ENCODE measurements at places on chromosomes 1 and 21.

DNA sequence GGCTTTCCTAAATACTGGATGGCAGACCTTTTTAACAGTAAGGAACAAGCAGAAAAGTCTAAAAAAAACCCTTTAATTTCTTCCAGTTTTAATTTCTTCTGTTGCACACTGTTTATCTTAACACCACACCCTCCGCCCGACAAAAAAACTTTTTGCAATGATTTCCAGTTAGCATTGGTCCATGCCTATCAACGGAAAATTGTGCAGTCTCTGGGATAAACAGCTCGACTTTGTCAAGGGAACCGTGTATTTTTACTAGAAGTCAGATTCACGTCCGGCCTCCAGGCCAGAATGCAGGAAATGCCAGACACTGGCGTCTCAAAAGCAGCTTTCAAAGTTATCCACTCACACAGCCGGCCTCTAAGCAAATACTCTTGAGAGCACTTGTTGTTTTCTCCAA lies 378 bp upstream of the NUP210L start:
- no peak for DNase-seq

DNA sequence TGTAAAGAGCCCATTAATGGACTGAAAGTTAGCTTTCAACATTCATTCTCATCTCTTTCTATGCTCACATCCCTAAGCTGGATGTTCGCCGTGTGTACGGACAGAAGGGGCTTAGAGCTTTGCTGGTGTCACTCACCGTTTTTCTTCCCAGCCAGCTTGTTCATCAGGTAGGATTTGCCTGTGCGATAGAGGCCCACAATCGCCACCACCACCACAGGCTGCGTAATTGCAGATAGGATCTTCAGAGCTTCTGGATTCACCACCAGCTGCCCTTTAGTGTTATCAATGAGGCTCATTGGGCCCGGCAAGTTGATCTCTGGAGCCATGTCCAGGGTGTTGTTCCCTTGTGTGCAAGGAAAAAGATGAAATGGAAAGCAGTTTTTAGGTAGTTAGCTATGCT lies 4.3 kb downstream of the GBP2 start:
- no peak for DNase-seq

DNA sequence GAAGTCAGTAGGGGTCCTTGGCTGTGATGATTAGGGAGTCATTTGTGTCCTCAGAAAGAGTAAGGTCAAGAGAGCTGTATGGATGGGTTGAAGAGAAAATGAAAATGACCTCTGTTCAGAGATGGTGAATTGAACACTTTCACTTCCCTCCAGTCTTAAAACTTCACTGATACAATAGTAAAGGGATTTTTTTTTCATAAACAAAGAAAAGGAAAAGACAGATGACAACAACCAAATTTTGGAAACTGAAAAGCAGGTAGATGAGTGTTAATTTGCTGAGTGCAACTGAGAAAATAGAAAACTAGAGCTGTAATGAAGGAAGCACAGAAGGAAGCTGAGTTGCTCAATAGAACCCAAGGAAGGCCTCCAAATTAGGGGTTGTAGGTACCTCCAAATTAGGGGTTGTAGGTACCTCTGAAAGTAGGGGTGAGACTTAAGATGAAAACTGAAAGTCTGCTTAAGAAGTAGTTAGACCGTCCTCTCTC lies 14.8 kb upstream of the S1PR1 start:
- DNase-seq: no peak

GRCh38 chr1:165473081-165473480 lies 28.2 kb upstream of the RXRG start:
- DNase-seq: no peak

DNA sequence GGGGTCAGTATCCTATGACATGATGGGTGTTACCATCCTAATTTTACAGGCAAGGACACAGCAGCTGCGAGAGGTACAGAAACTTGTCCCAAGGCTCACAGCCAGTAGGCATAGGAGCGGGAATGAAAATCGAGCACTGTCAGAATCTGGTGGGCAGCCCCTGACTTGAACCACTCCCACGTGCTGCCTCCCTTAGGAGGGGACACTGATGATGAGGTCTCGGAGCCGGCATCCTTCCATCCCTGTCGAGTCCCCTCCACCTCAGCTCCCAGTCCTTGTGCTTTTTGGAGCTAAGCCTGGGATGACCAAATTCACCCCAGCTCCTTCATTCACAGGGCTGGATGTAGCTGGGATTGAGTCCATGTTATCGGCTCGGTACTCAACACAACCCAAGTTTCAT lies 49.0 kb downstream of the B3GALT5 start:
- DNase-seq: no peak

GRCh38 chr21:45059121-45059520 lies 15.3 kb upstream of the ADARB1 start:
- DNase-seq: no peak

DNA sequence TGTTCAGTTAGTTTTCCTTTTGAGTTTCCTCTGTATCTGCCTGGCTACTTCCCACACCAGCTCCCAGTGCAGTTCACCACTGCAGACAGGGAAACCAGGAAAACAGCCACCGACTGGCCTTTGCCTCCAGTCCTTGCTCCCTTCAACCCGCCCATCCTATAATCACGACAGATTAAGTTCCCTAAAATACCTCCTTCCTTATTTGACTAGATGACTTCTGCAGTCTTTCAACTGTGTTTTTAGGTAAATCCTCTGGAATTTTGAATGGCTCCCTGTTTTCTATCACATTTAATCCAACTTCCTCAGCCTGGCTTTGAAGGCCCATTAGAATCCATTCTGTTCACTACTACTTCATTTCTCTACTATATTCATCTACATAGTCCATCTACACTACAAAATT lies 37.6 kb downstream of the BEND5 start:
- DNase-seq: no peak

DNA sequence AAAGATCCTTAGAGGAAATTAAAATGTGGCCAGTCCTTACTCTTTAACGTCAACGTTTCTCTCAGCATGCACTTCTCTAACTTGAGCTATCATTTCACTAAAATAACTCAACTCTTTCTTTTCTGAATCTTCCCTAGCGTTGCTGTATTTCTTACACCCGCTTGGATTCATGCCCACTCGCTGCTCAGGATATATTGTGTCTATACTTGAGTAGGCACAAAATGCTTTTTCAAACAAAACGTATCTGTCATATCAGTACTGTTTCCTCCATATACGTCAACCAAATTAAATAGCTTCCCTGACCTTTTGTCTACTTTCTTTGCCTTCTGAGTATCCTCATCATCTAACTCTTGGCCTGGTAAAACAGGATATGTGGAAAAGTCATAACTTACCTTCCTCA lies 549.7 kb downstream of the SMYD3 start:
- DNase-seq: no peak

- DNase-seq: no peak
These were observed 9.1 kb upstream of the GPR61 start for GRCh38 chr1:109530457-109531087.

DNA sequence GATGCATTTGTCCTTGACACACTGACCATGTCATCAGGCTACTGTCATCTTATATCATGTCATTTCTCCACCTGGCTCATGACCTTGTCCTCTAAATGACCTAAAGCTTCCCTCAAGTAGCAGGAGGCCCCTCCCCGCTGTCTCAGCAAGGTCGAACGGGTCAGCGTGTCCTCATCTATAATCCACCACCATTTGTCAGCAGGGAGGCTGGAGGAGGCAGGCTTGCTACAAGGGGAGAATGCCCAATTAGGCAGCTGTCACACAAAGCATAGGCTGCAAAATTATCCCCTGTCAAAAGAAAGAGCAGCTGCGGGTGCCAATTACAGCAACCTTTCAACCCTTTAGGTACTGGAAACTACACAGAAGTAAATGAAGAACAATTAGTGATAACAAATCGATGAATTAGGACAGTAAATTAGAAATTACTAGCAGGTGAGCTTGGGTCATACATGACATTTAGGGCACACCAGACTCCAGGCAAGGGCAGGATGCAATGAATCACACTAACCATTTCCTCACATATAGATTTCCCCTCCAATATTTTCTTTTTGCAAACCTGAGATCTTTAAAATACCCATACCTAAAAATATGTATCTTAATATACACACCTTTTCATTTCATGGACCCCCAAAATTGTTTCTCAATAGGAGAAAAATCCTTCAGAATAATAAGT lies 61.2 kb downstream of the NRIP1 start:
- no peak for DNase-seq

DNA sequence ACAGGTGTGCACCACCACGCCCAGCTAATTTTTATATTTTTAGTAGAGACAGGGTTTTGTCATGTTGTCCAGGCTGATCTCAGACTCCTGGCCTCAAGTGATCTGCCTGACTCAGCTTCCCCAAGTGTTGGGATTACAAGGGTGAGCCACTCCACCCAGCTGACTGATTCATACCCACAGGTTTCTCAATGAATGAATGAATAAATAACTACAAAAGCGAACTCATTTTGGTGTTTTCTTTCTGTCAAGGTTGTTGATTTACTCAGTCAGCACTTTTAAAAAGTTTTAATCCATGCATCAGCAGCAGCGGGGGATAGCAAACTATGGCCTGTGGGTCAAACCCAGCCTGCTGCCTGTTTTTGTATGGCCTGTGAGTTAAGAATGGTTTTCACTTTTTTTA lies 217.5 kb downstream of the FAF1 start:
- no peak for DNase-seq

DNA sequence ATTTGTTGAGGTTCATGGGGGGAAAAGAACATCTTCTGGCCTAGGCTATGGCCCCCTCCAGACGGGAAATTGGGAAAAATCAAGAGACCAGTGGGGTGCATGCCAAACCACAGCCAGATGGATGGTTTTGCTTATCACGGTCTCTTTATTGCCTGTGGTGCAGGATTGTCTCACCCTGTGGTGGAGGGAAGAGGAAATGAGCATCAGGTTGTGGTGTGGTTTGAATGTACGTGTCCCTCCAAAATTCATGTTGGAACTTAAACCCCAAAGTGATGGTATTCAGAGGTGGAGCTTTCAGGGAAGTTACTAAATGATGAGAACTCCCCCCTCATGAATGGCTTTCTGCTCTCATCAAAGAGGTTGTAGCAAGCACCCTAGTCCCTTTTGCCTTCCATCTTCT lies 525.7 kb downstream of the NPHP4 start:
- no peak for DNase-seq

DNA sequence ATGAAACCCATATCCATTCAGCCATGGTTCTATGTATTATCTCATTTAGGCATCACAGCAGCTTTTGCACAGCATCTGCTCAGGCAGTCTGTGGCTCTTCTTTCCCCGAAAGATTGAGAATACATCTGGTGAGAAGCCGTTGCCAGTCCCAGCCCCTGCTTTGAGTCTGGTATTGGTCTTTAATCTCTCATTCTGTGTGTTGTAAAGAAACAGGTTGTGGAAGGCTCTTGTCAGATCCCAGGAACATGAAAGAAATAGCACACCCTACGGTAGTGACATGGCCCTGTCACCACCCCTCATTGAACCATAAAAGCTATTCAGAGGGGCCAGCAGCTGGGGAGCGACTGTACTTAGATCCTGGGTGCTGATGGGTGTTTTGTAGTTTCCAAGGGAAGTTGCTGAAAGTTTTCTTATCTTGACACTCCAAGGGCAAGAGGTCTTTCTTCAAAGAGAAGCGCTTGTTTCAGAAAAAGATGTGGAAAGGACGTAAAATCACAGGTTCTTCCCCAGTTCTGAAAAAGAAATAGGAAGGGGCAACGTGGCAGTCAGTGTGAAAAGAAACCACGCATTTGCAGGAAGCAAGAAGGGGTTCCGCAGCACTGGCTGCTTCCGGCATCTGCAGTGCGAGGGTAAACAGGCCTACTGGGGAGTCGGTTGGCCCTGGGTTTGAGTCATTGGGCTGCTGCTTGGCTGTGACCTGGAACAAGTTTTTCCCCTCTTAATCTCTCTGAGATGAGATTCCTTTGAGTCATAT lies 145.0 kb downstream of the DHRS3 start:
- DNase-seq: no peak

DNA sequence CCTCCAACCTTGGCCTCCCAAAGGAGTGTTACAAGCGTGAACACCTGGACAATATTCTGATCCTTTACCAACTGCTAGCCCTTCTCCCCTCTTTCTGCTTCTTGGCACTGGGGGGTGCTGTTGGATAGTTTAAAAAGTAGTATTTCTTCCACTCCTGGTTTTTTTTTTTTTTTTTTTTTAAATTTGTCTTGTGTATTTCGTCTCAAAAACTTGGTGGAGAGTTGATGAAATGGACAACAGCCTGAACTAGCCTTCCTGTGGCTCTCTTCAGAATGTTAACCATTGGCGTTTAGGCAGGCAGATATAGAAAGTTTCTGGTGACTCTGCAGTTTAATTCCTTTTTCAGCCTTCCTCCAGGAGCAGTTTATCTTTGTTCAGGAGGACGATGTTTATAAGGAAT lies 69.7 kb upstream of the USP24 start:
- DNase-seq: no peak

DNA sequence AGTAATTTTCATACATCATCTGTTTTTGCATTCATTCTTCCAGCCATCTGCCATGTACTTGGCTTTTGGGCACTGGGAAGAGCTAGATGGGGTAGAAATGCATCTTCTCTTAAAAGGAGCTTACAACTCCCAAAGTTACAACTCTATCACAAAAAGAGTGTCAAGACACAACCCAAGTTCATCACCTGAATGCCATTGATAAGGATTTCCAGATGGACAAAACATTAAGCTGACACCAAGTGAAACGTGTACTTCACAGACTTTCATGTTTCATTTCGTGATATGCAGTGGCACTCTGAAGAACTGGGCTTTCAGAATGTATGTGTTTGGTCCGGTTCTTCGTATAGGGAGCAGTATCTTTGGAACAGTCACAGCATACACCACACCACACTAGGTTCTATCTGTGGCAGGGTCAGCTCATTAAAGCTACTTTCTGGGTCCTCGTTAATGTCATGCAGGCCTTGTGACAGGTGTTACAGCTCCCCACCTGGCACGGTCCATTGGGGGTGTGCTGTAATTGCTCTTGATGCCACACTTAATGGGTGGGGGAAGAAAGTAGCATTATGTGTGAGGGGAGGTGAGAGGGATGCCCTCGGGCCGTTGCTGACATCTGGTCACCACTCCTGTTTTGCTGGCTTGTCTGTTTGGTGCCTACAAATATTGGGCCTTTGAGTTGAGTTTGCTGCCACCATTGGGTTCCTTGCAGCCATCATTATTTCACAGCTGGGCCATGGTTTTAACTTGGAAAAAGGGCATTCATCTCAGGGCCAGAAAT lies 164.9 kb downstream of the NFIA start:
- no peak for DNase-seq

DNA sequence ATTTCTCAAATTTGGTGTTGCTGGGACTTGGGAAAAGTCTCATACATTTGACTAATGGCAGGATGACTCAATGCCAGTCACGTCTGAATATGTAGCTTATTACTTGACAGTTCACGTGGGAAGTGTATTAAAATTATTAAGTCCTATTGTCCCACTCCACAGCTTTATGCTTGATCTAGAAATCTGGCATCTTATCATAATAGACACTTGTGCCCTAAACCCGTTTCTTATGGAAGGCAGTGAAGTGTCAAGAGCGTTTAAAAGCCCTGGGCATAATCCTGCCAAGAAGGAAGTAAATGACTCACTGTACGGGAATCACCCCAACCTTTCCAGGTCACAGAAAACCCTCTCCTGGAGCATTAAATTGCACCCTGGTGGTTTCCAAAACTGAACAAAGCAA lies 207.4 kb downstream of the APP start:
- no peak for DNase-seq

Measured in type B pancreatic cell (in vitro differentiated cells).